ENCODE measurements at places on chromosomes 7 and 10. TPM values are rescaled to one million over a fixed set of nuclear protein-coding genes. Genes with fewer than 3 reads are reported as not detected.
A peak's percentile ranks its signal among the peaks of the same experiment; 100 is the strongest.

Gene RNF148
- total RNA-seq = not detected

Gene COBL
- total RNA-seq = 92.9 TPM

DNA sequence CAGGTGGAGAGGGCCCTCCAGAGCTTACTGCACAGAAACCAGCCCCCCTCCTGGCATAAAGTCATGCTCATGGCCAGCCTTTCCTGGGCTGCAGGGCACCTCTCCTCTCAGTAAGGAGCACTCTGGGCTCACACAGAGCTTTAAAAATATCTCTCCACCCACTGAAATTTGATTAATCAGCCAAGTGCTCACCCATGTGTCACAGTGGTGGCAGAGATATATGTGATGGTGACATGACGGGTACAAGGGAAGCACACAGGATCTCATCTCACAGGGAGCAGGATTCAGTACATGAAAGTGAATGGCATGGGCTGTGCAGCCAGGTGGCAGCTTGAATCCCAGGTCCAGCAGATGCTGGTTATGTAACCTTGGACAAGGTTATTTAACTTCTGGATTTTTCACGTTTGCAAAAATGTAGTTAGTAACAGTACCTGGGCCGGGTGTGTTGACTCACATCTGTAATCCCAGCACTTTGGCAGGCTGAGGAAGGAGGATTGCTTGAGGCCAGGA, 144.8 kb downstream of the CALN1 start:
- DNase-seq = no peak
- H3K4me3 ChIP-seq = no peak overlapping the region
- H3K27ac ChIP-seq = no peak overlapping the region
- H3K27me3 ChIP-seq = no peaks in the 10 kb centered on the region

DNA sequence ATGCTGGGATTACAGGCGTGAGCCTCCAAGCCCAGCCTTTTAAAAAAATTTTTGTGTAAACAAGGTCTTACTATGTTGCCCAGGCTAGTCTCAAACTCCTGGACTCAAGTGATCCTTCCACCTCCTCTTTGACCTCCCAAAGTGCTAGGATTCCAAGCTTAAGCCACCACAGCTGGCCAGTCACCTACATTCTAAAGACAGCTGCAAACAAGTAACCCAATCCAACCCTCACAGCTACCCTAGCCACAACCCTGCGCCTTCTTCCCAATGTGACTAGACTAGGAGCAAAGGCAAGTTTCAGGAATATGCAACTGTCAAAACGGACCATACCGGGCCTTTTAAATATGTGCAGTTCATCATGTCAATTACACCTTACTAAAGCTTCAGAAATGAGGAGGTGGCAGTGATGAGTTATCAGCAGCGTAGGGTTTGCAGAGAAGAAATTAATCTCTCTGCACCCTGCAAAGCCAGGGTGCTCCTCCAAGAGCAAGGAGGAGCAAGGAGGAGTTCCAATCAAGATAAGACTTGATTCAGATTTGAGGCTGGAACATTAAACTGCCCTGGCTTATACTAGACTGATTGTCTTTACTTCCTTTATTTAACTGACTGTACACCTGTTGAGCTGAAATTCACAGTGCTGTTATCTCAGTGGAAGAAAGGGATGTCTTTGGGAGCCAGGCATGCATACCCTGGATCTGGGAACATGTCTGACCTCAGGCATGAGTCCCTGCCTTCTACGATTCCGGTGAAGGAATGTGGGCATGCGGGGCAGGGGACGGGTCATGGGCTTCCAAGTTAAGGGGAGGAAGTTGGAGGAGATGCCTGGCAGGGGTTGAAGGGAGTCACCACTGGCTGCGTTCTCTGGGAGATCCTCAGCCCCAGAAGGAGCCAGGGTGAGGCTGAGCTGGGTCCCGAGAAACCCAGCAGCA, 15.5 kb upstream of the TMEM120A start:
- H3K4me1 ChIP-seq = peaks cover 18% of the 10 kb centered on the region
- DNase-seq = no peak
- peaks cover 15% of the 10 kb centered on the region for H3K36me3 ChIP-seq
- no peak overlapping the region for H3K27ac ChIP-seq

- H3K36me3 ChIP-seq = peaks cover 4% of the 10 kb centered on the region
- DNase-seq = no peak
- H3K4me3 ChIP-seq = no peak overlapping the region
- no peaks in the 10 kb centered on the region for H3K27me3 ChIP-seq
- no peak overlapping the region for H3K27ac ChIP-seq
Observed at GRCh38 chr7:111829221-111829620, 266.9 kb upstream of the IMMP2L start.

- H3K4me3 ChIP-seq = peak overlapping the region; percentile 90
- peaks cover 55% of the 10 kb centered on the region for H3K4me1 ChIP-seq
- H3K36me3 ChIP-seq = peaks cover 34% of the 10 kb centered on the region
- H3K27me3 ChIP-seq = no peaks in the 10 kb centered on the region
- H3K27ac ChIP-seq = peak overlapping the region; percentile 99
- DNase-seq = no peak
Observed at GRCh38 chr10:1049425-1049958, 573 bp upstream of the IDI1 start.

DNA sequence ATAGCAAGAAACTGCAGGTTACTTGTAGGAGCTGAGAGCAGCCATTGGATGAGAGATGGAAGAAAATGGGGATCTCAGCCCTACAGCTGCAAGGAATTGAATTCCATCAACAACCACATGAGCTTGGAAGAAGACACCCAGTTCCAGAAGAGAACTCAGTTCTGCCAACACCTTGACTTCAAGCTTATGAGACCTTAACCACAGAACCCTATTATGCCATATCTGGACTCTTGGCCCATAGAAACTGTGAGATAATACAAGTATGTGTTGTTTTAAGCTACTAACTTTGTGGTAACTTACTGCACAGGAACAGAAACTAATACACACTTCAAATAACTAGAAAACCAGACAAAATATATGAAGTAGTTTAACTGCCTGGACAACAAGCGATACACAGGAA, 212.4 kb upstream of the CACNA2D1 start:
- H3K27ac ChIP-seq = no peak overlapping the region
- H3K36me3 ChIP-seq = no peaks in the 10 kb centered on the region
- H3K4me1 ChIP-seq = no peaks in the 10 kb centered on the region
- DNase-seq = no peak
- no peaks in the 10 kb centered on the region for H3K27me3 ChIP-seq
- no peak overlapping the region for H3K4me3 ChIP-seq

All from heart left ventricle (tissue), 16 donors.